AG08396 (cell line): ENCODE measurements at places on chromosomes 1 and 21.

DNA sequence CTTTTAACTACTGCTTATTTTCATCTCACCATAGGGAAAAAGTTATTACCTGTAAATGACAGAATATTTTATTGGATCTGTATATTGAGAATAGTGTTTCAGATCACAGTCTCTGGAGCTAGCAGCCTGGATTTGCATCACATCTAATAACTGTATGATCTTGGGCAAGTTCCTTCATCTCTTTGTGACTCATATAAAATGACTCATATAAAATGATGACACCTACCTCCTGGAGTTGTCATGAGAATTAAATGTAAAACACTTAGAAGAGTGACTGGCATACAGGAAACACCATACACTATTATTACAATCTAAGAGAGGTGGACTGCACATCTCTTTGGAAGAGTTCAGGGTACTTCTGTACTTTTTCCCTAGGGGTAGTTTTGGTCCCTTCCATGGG lies 421.3 kb downstream of the NEGR1 start:
- no peak for DNase-seq

GRCh38 chr1:183218971-183219615 lies 33.0 kb downstream of the LAMC2 start:
- no peak for DNase-seq

- no peak for DNase-seq
These were observed 351.4 kb downstream of the NUF2 start for GRCh38 chr1:163672976-163673758.

DNA sequence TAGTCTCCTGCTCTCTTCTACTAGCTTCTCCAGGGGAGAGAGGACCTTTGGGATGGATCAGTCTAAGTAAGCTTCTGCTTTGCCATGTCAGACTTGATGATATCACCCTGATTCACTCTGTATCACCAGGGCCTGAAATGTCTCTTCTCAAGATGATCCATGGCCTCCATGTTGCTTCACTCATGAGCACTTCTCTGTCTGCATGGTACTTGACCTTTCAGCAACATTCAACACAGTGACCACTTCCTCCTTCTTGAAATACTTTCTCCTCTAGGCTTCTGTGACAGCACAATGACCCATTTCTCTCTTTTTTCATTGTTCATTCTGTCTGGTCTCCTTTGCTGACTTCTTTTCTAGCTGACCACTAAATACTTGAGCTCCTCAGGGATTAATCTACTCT lies 35.3 kb upstream of the NGF start:
- DNase-seq, result peak; percentile 81

GRCh38 chr1:199029401-199029800 lies 390.6 kb downstream of the PTPRC start:
- peak; percentile 5 for DNase-seq

DNA sequence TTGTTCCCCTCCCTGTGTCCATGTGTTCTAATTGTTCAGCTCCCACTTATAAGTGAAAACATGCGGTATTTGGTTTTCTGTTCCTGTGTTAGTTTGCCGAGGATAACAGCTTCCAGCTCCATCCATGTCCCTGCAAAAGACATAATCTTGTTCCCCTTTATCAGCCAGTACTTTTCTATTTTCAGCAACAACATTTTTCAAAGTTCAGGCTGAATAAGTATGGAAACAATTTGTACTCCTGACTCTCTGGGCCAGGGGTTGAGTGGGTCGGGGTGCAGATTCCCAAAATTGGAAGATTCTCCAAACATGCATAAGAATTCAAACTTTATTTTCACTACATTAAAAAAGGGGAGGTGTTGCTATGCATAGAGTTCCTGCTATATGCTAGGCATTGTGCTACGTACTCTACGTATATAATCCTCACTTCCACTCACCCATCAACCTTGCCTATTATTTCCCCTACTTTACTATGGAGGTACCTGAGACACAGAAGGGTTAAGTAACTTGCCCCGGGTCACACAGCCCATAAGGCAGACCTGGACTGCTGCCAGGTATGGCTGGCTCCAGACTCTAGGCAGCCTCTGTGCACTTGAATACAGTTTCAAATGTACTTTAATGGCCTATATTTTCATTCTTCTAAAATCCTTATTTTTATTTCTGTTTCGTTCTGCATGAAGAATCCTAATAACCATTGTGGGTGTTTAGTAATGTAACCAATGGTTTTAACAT lies 117.1 kb upstream of the C8B start:
- DNase-seq, result no peak

DNA sequence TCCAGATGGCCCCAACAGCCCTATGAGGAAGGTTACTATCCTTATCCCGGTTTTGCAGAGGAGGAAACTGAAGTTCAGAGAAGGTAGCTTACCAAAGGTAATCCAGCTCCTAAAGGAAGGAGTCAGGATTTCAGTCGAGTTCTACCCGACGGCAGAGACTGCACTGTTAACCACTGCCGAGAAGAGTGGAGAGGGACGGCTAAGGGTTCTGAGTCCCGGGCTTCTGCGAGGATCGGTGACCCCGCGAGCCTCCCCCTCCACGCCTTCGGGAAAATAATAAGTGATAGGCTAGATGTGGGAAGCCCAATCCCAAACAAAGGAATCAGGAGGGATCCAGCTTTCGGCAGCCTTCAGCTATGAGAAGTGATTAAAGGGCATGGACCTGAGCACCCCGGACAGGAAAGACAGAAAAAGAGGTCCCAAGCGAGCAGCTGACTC lies 587 bp downstream of the TMEM53 start:
- DNase-seq, result no peak

DNA sequence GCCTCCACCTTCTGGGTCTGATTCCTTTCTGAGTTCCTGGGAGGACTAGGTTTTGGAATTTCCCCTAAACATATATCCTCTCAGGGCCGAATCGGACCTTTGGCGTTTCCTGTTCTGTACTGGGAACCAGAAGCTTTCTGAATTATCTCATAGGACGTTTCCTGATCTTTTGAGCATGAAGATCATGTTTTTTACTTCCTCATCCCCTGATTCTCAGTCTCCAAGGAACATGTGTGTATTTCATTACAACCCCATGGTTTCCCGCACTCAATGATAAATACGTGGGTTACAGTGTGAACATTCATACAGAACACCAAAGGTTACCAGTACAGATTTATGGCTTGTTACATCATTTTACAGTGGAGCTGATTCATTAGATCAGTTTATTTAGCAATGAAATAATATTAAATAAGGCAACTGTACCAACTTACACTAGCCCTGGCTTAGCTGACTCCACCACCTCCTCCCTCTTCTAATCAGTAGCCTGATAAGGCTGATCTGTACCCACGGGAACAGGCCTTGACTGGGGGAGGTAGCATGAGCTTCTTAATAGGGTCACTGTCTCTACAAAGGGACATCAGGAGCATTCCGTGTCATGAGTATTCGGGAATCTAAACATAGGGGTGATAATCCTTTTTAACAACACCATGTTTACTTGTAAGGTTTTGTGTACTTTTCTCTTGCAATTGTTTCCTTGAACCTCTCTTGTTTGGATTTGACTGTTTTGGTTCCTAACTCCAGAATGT lies 57.8 kb upstream of the ERRFI1 start:
- no peak for DNase-seq
